T1000 (cell line): ENCODE measurements at places on chromosomes 6 and 20.

DNA sequence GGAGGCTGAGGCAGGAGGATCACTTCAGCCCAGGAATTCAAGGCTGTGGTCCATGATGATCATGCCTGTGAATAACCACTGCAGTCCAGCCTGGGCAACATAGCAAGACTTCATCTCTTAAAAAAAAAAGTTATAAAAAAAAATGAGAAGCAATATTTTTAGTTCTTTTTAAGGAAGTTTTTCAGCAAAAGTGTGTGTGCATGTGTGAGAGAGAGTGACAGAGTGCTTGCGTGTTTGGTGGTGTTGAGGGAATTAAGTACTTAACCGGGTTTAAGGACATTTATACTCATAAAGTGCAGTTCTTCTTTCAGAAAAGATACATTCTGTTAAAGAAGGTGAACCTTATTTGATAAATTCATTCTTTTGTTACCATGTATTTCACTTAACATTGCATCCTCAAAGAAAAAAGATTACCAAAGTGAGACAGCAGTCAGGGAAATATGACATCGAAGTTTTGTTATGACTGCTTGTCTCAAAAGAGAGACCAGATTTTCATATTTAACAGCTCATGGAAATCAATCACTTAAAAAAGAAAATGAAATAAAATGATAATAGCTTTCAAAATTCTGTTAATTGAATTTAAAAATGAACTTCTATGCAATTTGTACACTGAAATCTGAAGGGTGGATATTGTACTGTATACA, 254.7 kb downstream of the ARHGAP18 start:
- DNase-seq, result no peak

DNA sequence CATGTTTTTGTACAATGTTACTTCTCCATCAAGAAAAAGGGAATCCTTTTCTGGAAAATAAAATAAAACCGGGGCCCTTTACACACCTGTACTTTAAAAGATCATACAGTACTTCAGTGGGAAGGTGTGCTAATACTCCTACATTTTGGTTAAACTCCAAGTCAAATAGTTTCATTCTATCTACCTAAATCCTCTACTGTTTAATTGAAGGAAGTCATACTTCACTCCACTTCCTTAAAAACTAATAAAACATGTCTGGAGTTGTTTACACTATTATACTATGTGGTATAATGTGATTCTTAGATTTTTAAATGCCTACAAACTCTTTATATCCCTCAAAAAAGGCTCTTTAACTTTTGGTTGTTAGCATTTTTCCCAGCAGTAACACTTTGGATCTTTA, 18.6 kb upstream of the HBS1L start:
- no peak for DNase-seq

- no peak for DNase-seq
Measured at GRCh38 chr6:119347466-119348095, 2.0 kb downstream of the MAN1A1 start.

DNA sequence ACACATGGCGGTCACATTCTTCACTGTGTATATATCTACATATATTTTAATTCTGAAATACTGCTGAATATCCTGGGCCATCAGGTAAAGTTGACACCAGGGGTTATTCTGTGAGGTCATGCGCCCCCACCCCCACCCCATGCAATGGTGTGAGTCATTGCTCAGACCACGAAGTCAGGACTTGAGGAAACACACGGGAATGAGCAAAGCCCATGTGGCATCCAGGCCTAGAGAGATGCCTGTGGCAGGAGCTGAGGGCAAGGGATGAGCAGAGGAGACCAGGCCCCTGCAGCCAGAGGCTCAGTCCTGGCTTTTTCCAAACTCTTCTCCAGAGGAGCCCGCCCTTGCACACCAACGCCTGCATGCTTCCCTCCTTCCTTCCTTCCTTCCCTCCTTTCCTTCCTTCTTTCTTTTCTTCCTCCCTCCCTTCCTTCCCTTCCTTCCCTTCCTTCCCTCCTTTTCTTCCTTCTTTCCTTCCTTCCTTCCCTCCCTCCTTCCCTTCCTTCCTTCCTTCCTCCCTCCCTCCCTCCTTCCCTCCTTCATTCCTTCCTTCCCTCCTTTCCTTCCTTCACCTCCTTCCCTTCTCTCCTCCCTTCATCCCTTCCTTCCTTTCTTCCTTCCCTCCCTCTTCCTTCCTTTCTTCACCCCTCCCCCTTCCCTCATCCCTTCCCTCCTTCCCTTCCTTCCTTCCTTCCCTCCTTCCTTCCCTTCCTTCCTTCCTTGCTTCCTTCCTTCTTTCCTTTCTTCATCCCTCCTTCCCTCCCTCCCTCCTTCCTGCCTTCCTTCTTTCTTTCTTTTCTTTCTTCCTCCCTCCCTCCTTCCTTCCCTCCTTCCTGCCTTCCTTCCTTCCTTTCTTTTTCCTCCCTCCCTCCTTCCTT, 72.0 kb upstream of the INSM1 start:
- no peak for DNase-seq

DNA sequence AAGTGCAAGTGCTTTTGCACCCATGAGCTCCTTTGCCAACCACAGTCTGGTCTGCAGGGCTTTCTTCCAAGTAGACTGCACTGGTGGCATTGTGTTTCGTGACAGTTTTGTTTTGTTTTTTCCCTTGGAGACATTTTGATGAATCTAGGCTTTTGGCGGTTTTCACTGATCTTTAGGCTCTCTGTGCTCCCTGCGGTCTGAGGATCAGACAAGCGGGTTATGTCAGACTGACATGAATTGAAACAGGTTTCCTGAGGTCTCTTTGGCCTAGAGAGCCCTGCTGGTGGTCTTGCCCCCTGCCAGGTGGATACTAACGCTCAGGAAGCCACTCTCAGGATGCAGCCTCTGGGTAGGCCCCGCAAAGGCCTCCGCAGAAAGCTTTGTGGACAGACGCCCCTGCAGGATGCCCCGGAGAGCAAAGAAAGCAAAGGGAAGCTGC, 555.4 kb upstream of the AGPAT4 start:
- DNase-seq, result no peak

- no peak for DNase-seq
Measured at GRCh38 chr6:131688286-131688685, 12.9 kb downstream of the OR2A4 start.

DNA sequence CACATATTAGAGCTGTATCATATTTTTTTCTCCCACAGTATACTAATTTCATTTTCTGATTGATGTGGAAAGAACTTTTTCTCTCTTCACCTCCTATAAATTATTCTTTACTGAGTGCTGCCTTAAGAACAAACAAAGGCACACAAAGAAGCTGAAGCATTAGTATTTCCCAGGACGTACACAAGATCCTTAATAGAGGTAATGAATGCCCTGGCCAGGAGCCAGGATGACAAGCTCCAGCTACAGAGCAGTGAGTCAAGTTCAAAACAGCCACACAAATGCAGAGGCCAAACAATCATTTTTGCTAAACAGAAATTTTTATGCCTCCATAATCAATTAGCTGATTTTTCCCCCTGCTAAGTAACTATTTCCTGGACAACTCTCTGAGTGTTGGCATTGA, 639.6 kb downstream of the EPHA7 start:
- peak; percentile 6 for DNase-seq

DNA sequence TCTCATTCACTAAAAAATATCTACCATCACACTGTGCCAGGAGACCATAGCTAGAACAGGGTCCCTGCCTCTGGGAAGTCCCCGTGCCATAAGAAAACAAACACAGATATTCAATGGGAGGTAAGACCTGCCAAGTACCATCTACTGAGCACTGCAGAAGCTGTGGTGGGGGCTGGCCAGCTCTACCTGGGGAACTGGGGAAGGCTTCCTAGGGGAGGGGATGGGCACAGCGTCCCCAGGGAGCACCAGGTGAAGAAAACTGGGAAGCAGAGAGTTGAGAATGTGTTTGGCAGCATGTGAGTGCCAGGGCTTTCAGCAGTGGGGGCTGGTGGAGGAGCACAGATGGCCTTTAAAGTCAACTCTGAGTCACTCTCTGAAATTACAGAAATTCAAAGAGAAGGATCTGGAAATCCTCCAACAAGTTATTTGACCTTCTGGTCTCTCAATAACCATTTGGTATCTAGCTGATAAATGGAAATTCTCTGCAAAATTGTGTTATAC, 85.2 kb downstream of the SHLD1 start:
- DNase-seq, result no peak

DNA sequence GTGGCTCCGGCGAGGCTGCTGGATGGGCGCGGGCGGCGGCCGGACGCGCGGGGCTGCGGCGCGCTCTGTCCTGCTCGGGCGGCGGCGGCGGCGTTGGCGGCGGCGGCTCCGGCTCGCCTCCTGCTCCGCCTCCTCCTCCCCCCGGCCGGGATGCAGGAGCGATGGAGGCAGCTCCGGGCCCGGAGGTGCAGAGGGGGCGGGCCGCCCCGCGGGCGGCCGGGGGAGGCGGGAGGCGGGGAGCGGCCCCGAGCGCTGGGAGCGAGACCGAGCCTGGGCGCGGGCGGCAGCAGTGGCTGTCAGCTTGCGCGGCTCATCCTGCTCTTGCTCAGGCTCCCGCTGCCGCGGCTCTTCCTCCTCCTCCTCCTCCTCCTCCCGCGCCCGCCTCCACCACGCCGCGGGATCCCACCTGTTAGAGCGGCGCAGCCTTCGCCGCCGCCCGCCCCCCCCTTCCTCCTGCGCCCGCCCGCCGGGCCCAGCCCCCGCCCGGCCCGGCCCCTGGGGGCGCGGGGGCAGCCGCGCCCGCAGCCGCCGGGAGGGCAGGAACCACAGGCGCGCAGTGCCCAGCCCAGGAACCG, at the start of gene NOL4L:
Gene NOL4L (minus strand): TSS at position 323 of the 575 bp plus-strand sequence. CDS start 443 bp downstream, outside the sequence.
- DNase-seq, result no peak

- no peak for DNase-seq
Measured at GRCh38 chr6:11833626-11834592, 55.3 kb upstream of the ADTRP start.

GRCh38 chr6:28160233-28160632, 18.6 kb downstream of the ZKSCAN8 start:
- DNase-seq, result no peak

- no peak for DNase-seq
Measured at GRCh38 chr6:168331058-168331457, 11.5 kb upstream of the DACT2 start.

GRCh38 chr6:34202329-34203201, 34.1 kb upstream of the HMGA1 start:
- DNase-seq, result no peak

GRCh38 chr20:44911264-44911921, 1.5 kb downstream of the PABPC1L start:
- peak; percentile 42 for DNase-seq

DNA sequence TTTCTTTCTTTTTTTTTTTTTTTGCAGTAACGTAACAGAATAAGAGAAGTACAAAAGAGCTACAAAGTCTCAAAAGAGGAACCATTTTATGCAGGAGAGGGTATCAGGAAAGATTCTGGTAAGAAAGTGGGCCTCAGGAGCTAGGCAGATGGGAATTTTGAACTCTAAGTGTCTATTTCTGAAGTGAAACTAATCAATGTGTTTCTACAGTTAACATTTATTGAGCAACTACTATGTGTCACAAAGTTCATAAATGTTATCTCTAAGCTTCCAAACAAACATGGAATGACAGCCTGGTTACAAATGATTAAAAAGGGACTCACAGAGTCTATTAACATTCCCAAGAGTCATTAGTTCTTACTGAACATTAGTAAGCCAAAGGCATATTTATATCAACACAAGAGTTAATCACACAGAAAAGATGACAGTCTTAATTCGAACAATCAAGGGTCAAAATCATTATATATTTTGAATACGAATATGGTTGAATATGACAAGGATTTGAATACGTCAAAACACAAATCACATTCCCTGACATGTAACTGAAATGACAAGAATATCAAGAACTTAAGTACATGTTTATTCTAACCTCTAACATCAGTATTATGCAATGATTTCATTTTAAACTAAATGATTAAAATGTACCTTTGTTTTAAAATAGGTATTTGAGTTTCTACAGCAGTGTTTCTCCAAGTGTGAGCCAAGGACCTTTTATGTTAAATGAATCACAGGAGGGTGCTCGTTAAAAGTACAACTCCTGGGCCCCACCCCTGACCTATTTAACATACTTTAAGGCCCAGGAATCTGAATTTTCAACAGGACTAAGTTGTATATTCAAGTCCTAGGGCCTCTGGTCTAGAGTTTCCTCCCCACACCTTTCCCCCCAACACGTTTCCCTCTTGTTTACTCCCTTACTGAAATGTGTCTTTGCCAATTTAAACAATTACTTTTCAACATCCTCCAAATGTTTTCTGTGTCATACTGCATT, 89.7 kb downstream of the ATXN1 start:
- DNase-seq, result no peak

- DNase-seq, result no peak
Measured at GRCh38 chr6:95866732-95867131, 149.0 kb upstream of the FUT9 start.

DNA sequence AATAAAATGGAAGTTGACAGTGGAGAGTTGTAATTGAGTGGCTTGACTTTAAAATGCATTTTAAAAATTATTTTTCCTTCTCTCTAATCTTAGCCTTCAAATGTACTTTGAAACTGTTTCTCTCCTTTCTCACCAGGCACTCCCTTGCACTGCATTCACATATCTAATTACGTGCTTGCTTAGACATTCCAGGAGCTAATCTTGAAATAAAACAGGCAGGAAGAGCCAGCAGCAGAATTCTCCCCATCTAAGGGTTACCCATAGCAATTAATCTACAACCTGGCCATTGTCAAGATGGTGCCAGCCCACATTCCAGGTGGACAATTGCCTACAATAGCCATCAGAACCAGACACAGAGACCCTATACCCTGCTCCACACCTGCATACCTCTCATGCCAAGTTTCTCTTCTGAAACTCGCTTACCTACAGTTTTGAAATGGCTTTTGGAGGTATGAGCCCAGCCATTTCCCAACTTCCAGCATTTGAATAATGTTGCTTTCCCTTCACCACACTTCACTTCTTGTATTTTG, 167.6 kb upstream of the GJE1 start:
- DNase-seq, result no peak

DNA sequence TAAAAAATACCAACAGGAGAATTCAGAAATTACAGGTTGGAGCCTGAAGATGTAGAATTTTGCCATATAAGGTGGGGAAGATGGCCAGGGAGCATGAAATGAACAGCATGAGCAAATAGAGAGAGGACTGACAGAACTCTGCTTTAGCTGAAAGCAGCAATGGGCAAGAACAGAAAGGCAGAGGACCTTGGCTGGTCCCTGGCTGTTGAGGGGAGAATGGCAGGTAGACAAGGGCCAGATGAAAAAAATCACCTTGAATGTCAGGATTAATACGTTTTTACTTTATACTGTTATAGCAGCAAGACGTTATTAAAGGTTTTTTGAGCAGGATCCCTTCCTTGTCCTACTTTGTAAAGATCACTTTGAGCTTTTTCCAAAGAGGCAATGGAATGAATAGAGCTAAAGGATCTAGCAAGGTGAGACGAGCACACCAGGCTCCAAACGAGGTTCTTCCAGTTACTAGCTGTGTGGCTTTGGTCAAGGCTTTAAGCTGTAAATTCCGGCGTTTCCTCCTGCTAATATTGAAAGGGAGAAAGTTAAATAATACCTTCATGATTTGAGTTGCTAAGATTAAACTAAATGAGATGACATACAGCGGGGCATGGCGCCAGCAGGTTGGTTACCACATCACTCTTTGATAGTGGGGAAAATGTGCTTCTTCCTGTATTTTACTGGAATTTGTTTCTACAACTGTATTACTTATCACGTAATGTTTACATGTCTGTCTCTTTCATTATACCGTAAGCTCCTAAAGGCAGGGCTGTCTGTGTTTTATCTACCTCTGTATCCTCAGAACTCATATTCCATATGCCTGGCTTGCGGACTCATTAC, 776 bp downstream of the PPIL1 start:
- DNase-seq, result no peak
